GM12878 (cell line): ENCODE measurements at places on chromosomes 7 and 10. TPM values are rescaled to one million over a fixed set of nuclear protein-coding genes. Genes with fewer than 3 reads are reported as not detected.
A peak's percentile ranks its signal among the peaks of the same experiment; 100 is the strongest.

The ATG9B gene
- total RNA-seq = 0.36 and 0.48 TPM in 2 replicates

The ZNF365 gene
- not detected in 2 replicates for total RNA-seq

The BMPR1A gene
- 22.7 and 23.6 TPM in 2 replicates for total RNA-seq

The KLF14 gene
- not detected in 2 replicates for total RNA-seq

The GHRHR gene
- total RNA-seq = not detected in 2 replicates

The HOXA11 gene
- not detected in 2 replicates for total RNA-seq

- no peak overlapping the region for H3K4me3 ChIP-seq
- no peaks in the 10 kb centered on the region; the same call in 1 of the 2 replicates for H3K36me3 ChIP-seq
- no peaks in the 10 kb centered on the region for H3K27me3 ChIP-seq
- no peak overlapping the region for H3K27ac ChIP-seq
Measured at GRCh38 chr7:157523766-157524421, 187.1 kb downstream of the DNAJB6 start.

- H3K27ac ChIP-seq = no peak overlapping the region
- peaks cover 29% of the 10 kb centered on the region for H3K36me3 ChIP-seq
- no peak overlapping the region for H3K4me3 ChIP-seq
- no peaks in the 10 kb centered on the region for H3K27me3 ChIP-seq
Measured at GRCh38 chr7:1481300-1481699, 22.0 kb upstream of the MICALL2 start.

- no peak overlapping the region for H3K4me3 ChIP-seq
- DNase-seq = no peak
- no peaks in the 10 kb centered on the region for H3K27me3 ChIP-seq
- no peak overlapping the region for H3K27ac ChIP-seq
- H3K36me3 ChIP-seq = no peaks in the 10 kb centered on the region
Measured at GRCh38 chr10:109919220-109919619, 4.1 kb downstream of the XPNPEP1 start.

- no peaks in the 10 kb centered on the region for H3K36me3 ChIP-seq
- no peak for DNase-seq
- H3K4me1 ChIP-seq = 0 out of 2 replicates have a peak, but pooled peaks cover 5% of the 10 kb centered on the region
- peaks cover 1% of the 10 kb centered on the region for H3K27me3 ChIP-seq
- no peak overlapping the region for H3K4me3 ChIP-seq
Measured at GRCh38 chr10:123855008-123855684, 36.5 kb downstream of the CPXM2 start.

GRCh38 chr10:121539786-121540185 lies 58.5 kb downstream of the FGFR2 start:
- DNase-seq = no peak
- no peaks in the 10 kb centered on the region for H3K36me3 ChIP-seq
- no peaks in the 10 kb centered on the region for H3K27me3 ChIP-seq
- H3K27ac ChIP-seq = no peak overlapping the region
- no peak overlapping the region for H3K4me3 ChIP-seq
- H3K4me1 ChIP-seq = no peaks in the 10 kb centered on the region

- no peak for DNase-seq
- no peak overlapping the region for H3K4me3 ChIP-seq
- no peak overlapping the region for H3K27ac ChIP-seq
- no peaks in the 10 kb centered on the region for H3K4me1 ChIP-seq
- H3K36me3 ChIP-seq = no peaks in the 10 kb centered on the region
Measured at GRCh38 chr7:156400046-156400445, 240.5 kb upstream of the RNF32 start.

GRCh38 chr7:134186801-134187200 lies 59.7 kb downstream of the LRGUK start:
- no peak overlapping the region for H3K27ac ChIP-seq
- no peaks in the 10 kb centered on the region for H3K36me3 ChIP-seq
- H3K4me3 ChIP-seq = no peak overlapping the region
- DNase-seq = no peak
- no peaks in the 10 kb centered on the region for H3K27me3 ChIP-seq

DNA sequence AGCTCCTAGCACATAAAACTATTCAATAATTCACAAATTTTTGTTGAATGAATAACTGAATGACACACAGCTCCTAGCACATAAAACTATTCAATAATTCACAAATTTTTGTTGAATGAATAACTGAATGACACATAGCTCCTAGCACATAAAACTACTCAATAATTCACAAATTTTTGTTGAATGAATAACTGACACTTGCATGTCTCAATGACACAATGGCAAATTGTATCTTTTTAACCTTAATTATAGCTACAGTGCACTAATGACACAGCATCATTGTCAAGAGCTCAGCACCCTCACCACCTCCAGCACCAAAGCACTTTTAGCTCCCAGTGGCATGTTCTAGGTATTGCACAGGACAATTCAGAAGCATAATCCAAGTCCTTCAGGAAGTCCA lies 131.6 kb downstream of the PDE1C start:
- DNase-seq = no peak
- no peak overlapping the region for H3K4me3 ChIP-seq
- H3K27me3 ChIP-seq = no peaks in the 10 kb centered on the region
- no peaks in the 10 kb centered on the region for H3K4me1 ChIP-seq

DNA sequence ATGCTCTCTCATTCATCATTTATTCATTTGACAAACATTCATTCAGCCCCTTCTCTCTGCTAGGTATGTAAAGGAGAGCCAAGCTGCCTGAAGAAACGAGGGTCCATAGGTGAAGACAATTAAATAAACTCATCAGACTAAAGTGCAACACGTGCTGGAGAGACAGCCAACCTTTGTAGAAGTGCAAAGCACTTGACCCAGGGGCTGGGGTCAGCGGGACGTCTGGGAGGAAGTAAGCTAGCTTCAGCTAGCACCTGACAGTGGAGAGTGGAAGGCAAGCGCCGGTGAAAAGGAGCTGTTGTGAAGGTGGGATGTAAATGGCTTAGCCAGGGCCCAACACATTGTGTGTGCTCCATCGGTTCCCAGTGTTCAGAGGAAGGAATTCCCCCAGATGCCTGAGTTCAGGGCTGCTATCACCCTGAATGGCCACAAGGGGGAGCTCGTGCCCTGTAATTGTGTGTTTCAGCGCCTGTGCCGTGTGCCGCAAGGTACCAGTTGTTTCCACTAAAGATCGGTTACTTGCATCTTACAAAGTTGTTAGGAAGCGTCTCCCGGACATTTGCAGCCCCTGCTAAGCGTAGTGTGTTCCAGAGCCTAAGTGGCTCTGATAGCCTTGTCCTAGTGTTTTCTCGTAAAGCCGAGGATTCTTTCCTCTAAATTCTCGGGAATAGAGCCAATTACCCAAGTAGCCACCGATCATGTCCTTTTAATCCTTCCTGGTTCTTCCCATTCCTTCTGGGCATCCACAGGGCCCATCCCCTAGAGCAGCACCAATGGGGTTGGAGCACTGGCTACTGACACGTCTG lies 30.6 kb downstream of the TLX1 start:
- H3K4me1 ChIP-seq = peaks cover 6% of the 10 kb centered on the region
- H3K27ac ChIP-seq = no peak overlapping the region
- peaks cover 1% of the 10 kb centered on the region for H3K27me3 ChIP-seq
- no peaks in the 10 kb centered on the region for H3K36me3 ChIP-seq

DNA sequence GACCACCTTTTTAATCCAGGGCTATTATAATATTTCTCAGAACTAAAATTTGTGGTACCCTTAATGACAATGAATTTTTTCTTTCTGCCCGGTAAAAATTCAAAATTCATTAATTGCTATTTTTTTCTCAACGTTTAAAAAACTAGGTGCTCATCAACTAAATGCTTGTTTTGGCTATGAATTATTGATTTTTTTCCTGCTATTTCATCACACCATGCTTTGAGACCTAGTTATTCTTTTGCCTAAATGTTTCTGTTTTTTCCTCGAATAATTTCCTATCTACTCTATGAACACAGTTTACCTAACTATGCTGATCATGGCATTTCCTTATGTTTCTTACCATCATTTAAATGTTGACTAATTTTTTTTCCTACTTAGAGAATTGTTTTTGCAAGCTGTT lies 5.6 kb upstream of the CD36 start:
- no peak overlapping the region for H3K4me3 ChIP-seq
- H3K4me1 ChIP-seq = no peaks in the 10 kb centered on the region
- H3K27ac ChIP-seq = no peak overlapping the region
- no peaks in the 10 kb centered on the region for H3K27me3 ChIP-seq

- no peaks in the 10 kb centered on the region for H3K36me3 ChIP-seq
- no peaks in the 10 kb centered on the region for H3K4me1 ChIP-seq
- no peaks in the 10 kb centered on the region for H3K27me3 ChIP-seq
- H3K4me3 ChIP-seq = peak overlapping the region; percentile 100
- H3K27ac ChIP-seq = peak overlapping the region; percentile 74
- DNase-seq = no peak
Measured at GRCh38 chr7:139231513-139232376, 708 bp downstream of the UBN2 start.

- H3K36me3 ChIP-seq = no peaks in the 10 kb centered on the region
- no peaks in the 10 kb centered on the region for H3K27me3 ChIP-seq
- H3K27ac ChIP-seq = no peak overlapping the region
- H3K4me3 ChIP-seq = no peak overlapping the region
Measured at GRCh38 chr7:35512716-35513115, 182.2 kb downstream of the HERPUD2 start.

GRCh38 chr7:81573128-81573527 lies 196.7 kb downstream of the HGF start:
- DNase-seq = no peak
- no peak overlapping the region for H3K27ac ChIP-seq
- H3K4me3 ChIP-seq = no peak overlapping the region
- H3K27me3 ChIP-seq = no peaks in the 10 kb centered on the region
- H3K4me1 ChIP-seq = no peaks in the 10 kb centered on the region

GRCh38 chr7:42471573-42472174 lies 234.7 kb upstream of the GLI3 start:
- no peak for DNase-seq
- H3K4me1 ChIP-seq = no peaks in the 10 kb centered on the region
- no peaks in the 10 kb centered on the region for H3K36me3 ChIP-seq
- H3K4me3 ChIP-seq = no peak overlapping the region
- H3K27me3 ChIP-seq = no peaks in the 10 kb centered on the region
- no peak overlapping the region for H3K27ac ChIP-seq

DNA sequence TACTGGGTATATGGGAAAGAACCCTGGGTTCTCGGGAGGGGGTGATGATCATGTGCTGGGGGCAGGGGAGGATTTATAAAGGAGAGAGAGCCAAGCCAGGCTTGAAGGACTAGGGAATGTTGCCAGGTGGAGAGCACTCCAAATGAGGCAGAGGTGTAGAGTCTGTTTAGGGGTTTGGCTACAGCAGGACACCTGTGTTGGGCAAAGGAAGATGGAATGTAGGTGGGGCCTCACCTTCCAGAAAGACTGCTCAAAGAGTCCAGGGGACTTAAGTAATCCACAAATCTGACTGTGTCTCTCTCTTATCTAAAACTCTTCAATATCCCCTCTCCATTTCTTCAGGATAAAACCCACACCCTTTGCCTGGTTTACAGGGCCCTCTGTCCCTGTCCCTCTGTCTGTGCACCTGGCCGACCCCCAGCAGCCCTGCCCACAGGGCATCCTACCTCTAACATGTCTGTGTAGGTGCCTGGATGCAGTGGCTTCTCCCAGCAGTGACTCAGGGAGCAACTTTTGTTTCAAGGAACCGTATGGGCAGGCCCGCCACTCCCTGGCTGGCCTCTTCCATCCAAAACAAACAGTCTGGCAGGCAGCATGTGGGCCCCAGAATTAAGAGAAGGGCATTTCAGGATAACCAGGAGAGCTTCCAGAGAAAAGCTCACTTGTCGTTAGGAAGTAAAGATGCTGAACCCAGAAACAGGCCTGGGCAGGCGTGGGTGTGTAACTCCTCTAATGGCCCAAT lies 10.6 kb upstream of the PLEKHA1 start:
- H3K4me3 ChIP-seq = no peak overlapping the region
- peaks cover 7% of the 10 kb centered on the region; the same call in 1 of the 2 replicates for H3K27me3 ChIP-seq
- H3K4me1 ChIP-seq = no peaks in the 10 kb centered on the region

- no peak for DNase-seq
- H3K36me3 ChIP-seq = no peaks in the 10 kb centered on the region
- H3K27me3 ChIP-seq = peaks cover 2% of the 10 kb centered on the region
- H3K4me1 ChIP-seq = no peaks in the 10 kb centered on the region
- no peak overlapping the region for H3K4me3 ChIP-seq
Measured at GRCh38 chr7:106844279-106844997, 20.6 kb upstream of the PIK3CG start.

GRCh38 chr10:15814565-15814964 lies 45.7 kb downstream of the MINDY3 start:
- H3K27me3 ChIP-seq = no peaks in the 10 kb centered on the region
- DNase-seq = no peak
- no peaks in the 10 kb centered on the region; the same call in 1 of the 2 replicates for H3K36me3 ChIP-seq
- H3K4me3 ChIP-seq = no peak overlapping the region

DNA sequence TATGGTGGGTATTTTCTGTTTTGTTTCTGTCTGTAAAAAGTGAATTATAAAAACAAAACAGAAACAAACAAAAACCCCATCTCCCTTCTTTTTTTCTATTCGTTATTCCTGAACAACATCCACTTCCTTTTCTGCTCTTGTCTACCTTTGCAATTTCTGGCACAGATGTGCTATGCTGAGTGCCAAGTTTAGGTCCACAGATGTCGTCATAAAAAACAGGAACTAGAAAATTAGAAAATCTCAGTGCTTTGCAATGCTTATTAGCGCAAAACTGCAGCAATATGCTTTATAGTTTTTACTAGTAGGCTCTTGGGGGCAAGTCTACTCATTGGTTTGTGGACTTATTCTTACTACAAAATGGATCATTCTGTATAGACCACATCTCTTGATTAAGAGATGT lies 94.2 kb upstream of the PRKCQ start:
- H3K27me3 ChIP-seq = no peaks in the 10 kb centered on the region
- no peak overlapping the region for H3K27ac ChIP-seq
- H3K4me1 ChIP-seq = no peaks in the 10 kb centered on the region
- DNase-seq = no peak
- H3K4me3 ChIP-seq = no peak overlapping the region

DNA sequence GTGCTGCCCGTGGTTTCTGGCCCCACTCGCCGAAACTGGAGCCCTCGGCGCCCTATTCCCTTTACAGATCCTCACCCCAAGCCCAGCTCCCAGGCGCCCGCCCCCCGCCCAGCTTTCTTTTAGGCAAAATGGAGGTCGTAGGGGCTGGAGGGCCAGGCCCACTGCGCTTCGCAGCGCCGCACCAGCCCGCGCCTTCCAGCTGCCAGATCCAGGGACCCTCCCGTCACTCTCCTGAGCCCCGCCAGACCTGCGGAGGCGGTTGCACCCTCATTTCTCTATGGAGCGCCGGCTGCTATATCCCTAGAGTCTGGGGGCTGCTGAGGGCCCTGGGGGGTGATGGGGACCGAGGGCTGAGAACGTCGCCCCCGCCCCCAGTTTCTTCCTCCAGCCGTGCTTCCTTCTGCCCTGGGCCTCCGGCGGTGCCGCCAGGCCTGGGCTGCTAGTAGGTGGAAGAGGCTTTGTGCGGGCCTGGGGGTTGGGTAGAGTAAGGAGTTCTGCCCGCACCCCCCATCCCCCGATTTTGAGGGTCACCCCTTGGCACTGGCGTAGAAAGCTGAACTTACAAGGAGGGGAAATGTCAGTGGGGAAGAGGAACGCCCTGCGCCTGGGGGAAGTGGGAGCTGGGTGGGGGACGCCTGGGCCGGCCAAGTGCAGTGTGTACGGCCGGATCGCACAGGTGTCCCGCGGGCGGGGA lies 1.0 kb downstream of the GNB2 start:
- H3K27me3 ChIP-seq = no peaks in the 10 kb centered on the region
- no peak for DNase-seq
- H3K4me1 ChIP-seq = no peaks in the 10 kb centered on the region; the same call in 1 of the 2 replicates
- H3K36me3 ChIP-seq = peaks cover 21% of the 10 kb centered on the region
